ENCODE measurements at places on chromosomes 3 and 15.

GRCh38 chr15:83747050-83747717 lies 93.3 kb downstream of the ADAMTSL3 start:
- peak; percentile 87 for DNase-seq

- DNase-seq: no peak
These were observed 63.1 kb downstream of the C3orf70 start for GRCh38 chr3:185089751-185090150.

DNA sequence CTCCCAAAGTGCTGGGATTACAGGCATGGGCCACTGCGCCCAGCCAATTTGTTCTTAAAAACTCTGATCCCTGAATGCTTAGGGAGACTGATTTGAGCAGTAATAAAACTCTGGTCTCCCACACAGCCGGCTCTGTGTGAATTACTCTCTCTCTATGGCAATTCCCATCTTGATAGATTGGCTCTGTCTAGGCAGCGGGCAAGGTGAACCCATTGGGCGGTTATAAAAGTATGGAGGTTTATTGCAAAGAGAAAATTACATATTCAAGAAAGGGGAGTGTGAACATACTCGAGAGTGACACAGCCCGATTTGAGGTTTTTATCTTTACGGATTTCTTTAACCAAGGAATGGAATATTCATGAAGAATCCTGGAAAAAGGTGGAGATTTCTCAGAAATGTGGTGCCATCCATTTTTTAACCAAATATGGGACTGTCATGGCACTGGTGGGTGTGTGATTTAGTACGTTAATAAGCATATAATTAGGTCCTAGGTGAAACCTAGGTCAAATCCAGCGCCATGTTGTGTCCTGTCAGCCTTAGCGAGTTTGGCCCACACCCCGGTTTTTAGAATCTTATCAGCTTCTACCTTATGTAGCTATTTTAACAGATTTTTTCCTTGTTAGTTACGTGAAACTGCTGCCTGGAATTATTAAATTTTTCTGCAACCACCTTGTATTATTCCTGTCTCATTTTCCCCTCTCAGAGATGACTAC lies 7.2 kb upstream of the GMPS start:
- peak; percentile 16 for DNase-seq

DNA sequence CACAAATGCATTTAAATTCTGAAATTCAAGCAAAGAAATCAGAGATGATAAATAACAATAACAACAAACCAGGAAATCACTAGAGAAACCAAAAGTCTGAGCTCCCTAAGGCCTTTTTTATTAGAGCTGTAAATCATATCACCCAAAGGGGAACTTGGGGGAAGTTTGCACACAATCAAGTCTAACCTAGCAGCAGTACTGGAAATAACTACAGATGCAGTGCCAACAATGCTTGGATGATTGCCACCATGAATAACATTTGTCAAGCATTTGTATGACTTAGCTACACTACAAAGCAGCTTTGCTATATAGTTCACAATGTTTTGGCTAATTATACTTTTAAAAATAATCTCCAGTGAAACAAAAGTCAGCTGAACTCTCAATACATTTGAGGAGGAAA lies 27.8 kb downstream of the SHQ1 start:
- peak; percentile 17 for DNase-seq

- no peak for DNase-seq
These were observed 250.2 kb upstream of the ATP10A start for GRCh38 chr15:26113296-26113695.

DNA sequence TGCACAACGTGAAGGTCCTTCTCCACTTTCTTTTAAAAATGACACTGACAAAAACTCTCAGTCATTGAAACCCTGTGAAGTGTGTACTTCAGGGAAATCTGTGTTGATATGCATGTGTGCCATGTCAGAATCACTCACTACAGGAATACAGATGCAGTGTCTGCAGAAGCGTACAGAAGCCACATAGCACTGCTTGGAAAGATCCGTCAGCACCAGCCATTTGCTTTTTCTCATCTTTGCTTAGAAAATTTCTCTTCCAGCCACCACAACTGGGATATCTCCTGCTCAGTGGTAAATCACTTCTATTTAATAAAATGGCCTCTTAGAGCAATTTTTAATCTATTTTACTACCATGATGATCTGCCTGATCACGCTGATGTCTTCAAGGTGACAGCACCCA lies 91.3 kb upstream of the ARHGEF26 start:
- no peak for DNase-seq

DNA sequence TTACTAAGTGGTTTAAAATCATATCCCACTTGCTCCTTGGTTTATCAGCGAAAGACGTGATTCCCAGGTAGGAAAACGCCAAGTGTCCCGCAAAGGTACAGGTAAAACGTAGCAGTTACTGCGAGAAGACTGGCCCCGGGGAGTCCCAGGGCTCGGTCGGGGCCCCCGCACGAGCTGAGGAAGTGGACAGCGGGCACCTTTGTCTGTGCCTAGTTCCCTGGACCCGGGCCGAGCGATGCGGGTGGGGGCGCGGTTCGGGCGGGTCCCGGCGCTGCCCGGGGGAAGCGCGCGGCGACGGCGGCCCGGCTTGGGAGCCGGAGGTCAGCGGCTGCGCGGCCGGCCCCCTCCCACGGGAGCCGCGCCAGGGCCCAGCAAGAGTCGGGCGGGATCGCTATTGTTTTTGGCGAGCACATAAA lies 864 bp upstream of the NEO1 start:
- no peak for DNase-seq

GRCh38 chr3:123333401-123333800 lies 115.5 kb downstream of the ADCY5 start:
- DNase-seq: no peak

- DNase-seq: no peak
These were observed 33.1 kb downstream of the RBP2 start for GRCh38 chr3:139443186-139443585.

Data from OCI-M1 (cell line).